ENCODE measurements at places on chromosomes 12 and 14. TPM values are rescaled to one million over a fixed set of nuclear protein-coding genes. Genes with fewer than 3 reads are reported as not detected.
A peak's percentile ranks its signal among the peaks of the same experiment; 100 is the strongest.

Gene CLEC14A
- not detected for total RNA-seq

DNA sequence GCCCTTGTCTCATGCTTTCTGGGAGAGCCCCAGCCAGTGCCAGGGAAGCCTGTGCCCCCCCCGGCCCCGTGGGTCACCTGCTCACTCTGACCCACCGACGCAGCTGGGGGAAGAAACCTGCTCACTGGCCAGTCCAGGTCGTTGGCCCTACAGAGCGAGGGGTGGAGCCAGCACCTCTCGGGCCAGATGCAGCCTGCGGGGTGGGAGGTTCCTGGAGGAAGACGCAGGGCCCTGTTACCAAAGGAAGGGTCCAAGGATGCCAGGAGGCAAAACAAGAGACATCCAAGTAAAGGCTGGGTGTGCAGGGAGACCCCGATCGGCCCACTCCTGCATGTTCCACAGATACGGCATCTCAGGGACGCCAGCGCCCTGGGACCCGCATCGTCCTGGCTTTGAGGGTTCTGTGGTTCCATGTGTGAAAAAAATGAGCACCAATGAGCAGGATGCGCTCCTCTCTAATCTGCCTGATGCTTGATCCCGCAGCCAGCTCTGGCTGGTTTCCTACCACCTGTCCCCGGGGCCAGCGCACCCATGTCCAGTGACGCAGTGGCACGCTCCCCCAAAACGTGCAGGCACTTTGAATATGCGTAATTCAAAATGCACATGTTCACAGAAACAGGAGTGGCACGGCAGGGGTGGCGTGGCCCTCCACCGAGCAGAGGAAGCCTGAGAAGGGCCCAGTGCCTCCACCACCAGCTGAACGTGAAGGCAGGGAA lies 66.0 kb upstream of the GALNT9 start:
- no peak for DNase-seq

- DNase-seq = no peak
Measured at GRCh38 chr14:91349481-91350074, 68.0 kb downstream of the CCDC88C start.

GRCh38 chr12:15721316-15722115 lies 67.7 kb downstream of the EPS8 start:
- DNase-seq = no peak

DNA sequence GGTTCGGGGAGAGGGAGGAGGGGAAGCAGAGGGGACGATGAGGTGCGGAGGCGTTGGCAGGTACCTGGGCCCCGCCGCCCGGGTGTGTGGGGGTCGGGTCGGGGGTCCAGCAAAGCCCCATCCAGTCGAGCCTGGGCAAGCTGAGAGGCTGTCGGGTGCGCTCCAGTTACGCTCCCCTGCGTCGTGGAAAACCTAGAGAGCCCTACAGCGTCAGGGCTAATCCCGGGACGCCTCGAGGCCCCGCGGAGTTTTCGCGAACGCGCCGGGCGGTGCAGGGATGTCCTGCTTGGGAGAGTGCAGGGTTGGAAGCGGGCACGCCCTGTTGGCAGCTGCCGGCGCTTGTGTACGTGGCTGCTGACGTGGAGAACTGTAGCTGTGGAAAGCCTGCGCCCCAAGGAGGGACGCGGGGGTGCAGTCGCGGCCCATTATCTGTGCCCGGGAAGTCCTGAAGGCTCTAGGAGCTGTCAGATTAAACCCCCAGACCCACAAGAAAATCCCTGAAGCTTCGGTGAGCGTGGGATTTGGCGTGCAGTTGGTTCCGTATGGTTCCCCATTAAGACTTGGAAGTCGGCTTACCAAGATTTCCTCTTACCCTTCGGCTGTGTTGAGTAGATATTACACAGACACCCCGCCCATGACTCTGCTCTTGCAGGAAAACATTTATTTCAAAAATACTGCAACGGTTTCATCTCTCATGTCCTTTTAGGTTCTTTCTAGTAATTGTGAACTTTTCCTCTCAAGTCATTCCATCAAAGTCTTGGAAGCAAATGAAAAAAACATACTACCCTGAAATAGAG lies 11.3 kb upstream of the SLC38A2 start:
- DNase-seq = peak; percentile 86

Gene SOAT2
- not detected for total RNA-seq
